ENCODE measurements at places on chromosomes 11 and 22.

- DNase-seq = no peak
Observed at GRCh38 chr22:36862251-36863242, 1.7 kb downstream of the NCF4 start.

- no peak for DNase-seq
Observed at GRCh38 chr11:32266601-32267000, 168.7 kb downstream of the WT1 start.

DNA sequence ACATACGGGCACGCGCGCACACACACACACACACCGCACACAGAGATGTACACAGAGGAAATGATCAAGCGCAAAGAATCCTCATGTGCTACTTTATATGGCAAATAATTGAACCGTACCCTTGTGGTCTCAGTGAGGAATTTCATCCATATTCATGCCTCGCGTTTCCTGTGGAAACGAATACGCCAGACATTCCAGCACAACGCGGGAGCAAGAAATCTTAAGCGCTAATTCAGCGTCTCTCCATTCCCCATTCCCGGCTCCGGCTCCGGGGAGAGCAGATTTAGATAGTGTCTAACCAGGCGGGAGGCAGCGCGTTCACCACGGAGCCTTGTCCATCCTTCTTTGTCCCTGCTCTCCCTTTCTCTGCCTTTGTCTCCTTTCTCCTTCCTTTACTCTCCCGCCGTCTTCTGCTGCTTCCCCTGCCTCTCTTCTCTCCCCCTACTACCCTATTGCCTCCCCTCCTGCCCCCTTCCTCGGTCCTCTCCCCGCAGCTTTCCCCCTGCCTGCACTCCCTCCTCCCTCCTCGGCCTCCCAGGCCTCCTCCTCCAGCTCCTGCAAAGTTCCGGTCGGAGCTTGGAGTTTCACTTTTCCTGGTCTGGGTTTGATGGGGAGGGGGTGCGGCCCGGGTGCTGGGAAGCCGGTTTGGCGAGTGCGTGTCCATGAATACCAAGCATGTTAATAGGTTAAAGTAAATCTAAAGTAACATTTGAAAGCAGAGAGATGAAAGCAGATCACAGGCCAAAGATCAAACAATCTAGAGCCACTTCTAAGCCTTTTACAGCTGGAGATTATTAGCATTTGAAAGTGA, 579.3 kb downstream of the BUD13 start:
- peak; percentile 84 for DNase-seq

DNA sequence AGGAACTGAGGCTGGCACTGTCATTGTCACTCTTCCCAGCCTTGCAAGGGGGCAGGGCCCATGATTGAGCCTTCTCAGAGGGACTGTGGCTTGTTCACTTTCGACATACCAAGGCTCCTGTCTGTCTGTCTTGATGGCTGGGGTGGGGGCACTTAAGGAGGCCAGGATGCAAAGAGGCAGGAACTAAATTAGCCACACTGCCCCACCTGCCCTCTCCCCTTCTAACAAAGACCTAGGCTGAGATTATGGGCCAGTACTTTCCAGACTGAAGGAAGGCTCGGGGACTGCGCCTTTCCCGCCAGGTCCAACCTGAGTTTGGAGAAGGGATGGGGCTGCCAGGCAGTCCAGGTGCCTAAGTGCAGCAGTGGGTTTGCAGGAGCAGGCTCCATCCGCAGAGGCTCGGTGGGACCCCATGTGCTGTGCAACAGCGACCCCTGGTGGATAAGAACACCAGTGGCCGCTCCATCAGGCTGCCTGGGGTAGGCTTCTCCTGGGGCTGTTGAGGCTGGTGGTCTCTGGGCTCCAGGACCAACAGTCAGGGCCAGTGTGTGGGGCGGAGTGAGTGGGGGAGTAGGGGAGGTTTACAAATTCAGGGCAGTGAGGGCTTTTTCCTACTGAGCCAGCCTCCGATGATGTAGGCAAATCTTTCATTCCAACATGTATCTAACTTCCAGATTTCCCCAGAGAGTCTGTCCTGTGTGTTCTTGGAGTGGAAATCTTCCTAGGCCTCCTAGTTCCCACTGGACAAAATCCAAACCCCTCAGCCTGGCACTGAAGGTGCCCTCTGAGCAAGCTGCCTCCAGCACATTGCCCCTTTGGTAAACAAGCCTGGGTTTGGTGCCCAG, 93.9 kb downstream of the INSC start:
- peak; percentile 54 for DNase-seq
